Astrocyte of the spinal cord (primary cell): ENCODE measurements at places on chromosomes 6 and 20.
A peak's percentile ranks its signal among the peaks of the same experiment; 100 is the strongest.

DNA sequence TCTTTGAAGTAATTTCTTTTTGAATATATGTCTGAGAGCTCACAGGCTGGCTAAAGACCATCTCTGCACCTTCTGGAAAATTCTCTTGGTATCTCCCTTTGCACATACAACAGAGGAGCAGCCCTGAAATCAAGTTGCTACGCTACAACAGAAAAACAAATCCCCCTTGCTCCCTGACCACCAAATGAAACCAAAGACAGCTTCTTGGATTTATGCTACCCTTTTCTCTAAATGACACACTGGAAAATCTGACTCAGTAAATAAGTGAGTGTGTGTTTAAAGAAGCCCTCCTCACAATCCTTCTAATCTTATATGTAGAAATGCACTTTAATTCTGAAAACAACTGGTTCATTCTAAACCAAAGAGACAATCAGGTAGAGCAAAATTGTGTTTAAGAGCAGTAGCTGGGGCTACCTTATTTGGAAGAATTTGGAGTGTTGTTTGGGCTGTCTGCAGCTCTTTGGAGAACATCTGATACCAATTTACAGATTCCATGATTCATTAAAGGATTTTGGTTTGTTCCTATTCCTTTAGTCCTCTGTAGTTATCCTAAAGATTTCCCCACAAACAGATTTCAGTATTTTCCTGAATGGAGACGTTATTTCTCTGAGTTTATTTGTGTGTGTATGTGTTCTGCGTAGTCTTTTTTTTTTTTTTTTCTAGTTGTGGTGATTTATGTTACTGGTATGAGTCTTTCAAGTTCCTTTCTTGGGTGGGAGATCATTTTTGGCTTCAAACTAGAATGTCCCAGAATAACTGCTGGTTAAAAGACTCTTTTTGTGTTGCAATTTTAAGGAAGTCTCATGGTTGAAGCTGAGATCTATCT lies 36.4 kb upstream of the UTRN start:
- peak; percentile 78 for DNase-seq

- no peak for DNase-seq
These were observed 11.1 kb upstream of the TCF15 start for GRCh38 chr20:621125-621756.

DNA sequence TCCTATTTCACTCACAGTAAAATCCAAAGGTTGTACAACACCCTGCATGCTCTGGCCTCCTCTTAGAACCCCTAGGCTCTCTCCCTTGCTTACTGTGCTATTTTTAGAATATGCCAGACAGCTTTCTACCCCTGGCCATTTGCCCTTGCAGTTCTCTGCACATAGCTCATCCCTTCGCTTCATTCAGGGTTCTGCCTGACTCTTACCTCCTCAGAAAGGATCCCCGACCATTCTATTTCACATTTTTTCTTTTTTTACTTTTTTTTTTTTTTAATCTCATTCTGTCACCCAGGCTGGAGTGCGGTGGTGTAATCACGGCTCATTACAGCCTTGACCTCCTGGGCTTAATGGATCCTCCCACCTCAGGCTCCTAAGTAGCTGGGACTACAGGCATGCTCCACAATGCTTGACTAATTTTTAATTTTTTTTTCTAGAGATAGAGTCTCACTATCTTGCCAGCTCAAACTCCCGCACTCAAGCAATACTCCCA lies 33.6 kb downstream of the COMMD7 start:
- DNase-seq, result peak; percentile 13

DNA sequence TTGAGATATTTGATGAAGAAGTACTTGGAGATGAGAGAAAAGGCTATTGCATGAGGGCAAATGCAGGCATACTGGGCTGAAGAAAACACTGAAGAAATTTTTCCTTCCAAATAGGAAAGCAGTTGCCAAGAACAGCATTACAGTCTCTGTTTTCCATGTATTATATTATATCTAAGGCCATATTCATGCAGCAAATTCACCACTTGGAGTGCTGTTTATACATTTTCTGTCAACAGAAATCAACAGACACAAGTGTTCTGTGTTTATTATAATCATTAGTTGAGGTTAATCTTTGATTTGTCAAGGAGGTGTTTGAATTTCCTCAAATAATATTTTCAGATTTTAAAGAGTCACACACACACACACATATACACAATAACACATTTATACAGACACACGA lies 268.8 kb upstream of the PLCB4 start:
- DNase-seq, result no peak

DNA sequence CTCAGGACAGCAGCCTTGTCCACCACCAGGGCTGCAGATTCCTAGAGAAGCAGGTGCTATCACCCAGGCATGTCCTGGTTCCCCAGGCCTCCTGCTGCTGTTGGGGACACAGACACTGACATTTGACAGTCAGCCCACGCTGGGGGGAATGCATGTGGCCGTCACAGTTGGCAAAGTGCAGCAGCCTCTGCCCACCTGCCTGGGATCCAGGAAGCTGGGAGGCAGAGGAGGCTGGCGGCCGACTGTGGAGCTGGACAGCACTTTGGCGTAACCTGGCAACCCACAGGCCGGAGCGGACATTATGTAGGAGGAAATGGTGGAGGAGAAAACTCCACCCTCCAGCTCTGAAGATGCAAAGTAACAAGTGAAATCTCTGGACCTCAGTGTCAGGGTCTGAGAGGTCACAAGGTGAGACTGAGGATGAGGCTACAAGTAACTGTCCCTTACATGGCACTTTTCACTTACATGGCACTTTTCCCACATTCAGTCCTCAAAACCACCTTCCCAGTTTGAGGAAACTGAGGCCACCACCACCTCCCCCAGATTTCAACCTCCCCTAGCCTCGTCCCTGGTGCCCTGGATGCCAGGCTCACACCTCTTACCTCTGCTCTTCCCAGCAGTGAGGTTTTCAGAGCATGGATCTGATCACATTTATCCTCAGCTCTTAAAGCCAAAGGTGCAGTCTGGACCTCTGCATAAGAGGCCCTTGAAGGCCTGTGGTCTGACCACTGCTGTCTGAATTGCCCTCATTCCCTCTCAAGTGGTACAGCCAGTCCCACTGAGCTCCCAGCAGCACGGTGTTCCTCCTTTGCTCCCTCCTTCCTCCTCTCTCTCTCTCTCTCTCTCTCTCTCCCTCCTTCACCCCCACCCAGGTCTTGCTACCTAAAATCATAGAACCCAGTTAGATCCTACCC lies 8.7 kb downstream of the MAP1LC3A start:
- DNase-seq, result no peak

DNA sequence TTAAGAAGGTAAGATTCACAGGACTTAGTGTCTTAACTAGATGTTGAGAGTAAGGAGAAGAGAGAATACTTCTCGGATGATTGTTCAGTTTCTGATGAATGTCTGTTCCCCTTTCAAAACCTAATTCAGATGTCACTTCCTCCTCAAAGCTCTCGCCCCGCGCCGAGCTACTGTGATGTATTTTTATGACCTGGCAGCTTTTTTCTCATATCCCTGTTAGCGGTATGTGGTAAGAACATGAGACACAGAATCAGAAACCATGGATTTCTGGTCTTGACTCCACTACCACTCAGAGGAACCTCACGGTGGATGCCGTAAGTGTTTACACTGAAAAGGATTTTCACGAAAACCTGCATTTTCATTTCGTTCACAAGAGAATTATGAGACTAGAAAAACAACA lies 48.4 kb downstream of the CEP43 start:
- no peak for DNase-seq

GRCh38 chr20:32359633-32360332 lies 1.7 kb downstream of the ASXL1 start:
- DNase-seq, result peak; percentile 32

GRCh38 chr6:71309656-71310055 lies 21.0 kb downstream of the OGFRL1 start:
- no peak for DNase-seq

DNA sequence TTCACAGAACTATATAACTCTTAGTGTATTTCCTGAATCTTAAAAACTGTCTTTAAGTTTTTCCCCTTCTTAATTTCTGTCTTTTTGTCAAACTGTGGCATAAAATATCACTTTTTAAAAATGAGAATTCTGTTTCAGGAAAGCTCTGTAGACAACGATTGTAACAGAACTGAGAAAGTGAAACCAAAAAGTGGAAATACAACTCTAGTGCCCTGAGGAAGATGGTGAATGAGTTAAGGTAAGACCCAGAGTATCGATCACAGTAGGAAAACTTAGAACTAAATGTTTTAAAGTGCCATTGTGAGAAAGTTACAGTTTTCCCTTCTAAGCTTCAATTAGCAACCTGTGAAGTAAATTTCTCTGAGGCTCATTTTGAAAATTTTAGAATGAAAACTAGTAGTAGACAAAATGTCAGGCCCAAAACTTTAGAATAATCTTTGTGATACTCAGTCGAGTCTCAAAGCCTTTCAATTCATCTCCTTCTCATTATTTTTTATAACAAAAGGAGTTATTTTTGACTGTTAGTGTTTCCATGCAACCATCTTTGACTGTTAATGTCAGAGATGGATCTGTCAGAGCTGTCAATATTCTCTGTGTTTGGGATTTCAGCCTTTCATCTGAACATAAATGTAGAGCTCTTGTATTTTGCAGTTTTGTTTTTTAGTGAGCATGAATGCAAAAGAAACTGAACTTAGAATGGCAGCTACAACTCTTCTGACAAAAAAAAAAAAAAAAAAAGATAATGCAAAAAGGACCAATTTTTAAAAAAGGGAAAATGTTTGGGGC lies 19.0 kb upstream of the TRDN start:
- DNase-seq, result peak; percentile 19

DNA sequence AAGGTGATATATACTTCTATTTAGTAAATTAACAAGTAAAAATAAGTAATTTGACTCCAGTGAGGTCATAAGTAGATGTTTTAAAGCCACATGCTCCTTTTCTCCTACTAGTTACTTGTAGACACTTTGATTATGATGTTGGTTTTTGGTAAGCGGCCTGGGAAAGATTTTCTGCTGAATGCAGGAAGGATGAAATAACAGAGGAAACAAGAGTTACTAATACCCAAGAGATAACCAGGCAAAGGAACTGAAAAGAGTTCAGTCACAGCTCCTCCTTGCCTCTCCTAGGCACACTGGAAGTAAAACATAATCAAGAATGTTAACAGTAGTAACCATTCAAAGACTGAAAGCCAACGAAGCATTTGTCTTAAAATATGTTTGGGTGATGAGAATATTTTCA lies 203.3 kb downstream of the RNGTT start:
- peak; percentile 8 for DNase-seq
